ENCODE measurements at places on chromosomes 1 and 21.

DNA sequence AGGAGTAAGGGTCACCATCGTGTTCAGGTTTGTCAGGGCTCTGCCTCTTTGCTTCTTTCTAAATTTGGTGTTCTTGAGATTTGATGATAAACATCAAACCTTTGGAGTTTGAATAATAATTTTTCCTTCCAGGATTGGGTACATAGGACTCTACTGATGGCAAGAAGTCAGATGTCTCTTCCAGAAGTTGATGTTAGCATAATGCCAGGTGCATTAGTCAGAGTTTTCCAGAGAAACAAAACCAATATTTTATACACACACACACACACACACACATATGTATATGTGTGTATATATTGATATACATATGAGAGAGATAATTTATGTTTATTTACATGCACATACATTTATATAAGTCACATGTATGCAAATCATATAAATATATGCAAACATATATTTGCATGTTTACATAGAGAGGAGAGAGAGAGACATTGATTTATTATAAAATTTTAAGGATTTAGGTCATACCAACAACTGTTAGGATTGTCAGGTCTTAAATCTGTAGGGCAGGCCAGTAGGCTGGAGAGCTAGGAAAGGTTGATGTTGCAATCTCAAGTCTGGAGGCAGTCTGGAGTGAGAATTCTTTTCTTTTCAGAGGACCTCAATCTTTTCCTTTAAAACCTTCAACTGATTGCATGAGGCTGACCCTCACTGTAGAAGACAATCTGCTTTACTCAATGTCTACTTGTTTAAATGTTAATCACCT lies 199.2 kb downstream of the HLX start:
- DNase-seq = no peak

GRCh38 chr1:114369930-114370329 lies 141.1 kb downstream of the TRIM33 start:
- DNase-seq = no peak

DNA sequence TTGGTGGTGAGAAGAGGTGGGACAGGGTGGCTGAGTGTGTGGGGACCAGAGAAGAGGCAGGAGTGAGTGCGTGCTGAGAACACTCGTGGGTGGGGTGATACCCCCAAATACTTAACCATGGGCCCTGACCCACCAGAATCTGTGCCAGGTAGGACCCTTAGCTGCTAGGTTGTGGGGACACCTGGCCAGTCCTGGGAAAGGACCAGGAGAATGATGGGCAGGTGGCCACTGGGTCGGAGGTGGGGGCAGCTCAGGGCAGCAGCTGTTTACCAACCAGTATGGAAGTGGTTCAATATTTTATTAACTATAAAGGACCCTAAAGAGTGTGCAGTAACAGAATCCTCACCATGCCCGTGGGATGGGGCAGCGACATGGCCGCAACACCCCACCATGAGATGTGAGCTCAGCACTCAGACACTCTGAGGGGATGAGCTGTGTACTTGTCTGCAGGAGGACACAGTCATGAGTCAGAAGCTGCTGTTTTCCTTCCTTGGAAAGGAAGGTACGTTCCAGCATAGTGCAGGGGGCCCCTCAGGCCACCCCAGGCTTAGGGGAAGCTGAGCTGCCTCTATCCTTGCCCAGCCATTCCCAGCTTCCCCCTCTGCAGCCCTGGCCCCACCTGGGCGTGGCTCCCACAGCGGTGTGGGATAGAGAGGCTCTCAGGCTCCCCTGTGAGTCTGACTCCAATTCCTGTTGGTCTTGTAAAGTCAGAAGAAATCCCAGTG lies 25.4 kb downstream of the TEX35 start:
- no peak for DNase-seq

DNA sequence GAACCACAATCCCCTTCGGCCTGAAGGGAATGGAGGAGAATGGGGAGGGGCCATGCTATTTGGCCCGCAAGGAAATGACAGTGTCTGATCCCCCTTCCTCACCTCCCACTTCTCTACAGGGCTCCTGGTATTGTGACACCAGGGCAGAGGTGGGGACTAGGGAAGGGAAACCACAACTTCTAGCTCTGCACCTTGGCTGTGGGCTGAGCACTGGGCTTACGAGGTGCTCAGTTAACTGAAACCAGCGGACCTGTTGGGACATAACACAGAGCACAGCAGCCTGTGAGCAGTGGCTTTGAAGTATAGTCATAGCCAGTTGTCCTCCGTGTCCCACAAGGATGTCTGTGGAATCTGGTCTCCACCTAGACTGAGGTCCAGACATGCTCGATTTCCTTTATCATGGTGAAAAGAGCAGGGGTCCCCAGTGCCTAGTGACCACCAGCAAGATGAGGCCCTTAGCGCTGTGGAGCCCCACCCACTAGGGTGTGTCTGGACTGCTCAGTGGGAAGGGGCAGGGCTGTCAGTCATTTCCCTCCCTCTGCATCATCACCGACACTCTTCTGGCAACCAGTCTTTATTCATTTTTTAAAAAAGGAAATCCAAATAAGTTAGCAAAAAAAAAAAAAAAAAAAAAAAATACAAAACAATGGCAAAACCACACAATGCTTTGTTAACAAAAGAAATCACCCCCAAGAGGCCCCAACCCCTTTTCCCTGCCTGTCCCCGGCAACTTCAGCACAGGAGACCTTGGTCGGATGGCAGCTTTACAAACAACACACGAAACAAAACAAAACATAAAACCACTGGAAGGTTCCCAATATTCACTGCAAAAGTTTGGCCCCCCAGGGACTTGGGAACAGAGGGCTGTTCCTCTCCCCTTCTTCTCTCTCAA lies 3.0 kb downstream of the MYOG start:
- no peak for DNase-seq

DNA sequence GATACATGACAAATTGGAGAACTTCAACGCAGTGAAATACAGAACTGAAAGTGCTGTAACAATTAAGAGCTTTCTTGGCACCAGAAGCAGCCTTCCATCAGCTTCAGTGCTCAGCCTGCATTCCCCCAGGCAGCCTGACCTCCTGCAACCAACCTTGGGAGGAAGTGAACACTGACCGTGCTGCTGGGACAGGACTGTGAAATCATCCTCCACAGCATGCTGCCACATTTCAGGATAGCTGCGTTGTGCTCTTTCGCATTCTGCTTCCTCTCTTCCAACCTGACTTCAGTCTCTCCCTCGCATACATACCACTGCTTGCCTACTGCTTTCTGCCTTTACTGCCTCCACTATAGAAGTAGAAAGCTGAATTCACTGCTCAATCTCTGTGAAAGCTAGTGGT lies 388.6 kb downstream of the RWDD3 start:
- no peak for DNase-seq

DNA sequence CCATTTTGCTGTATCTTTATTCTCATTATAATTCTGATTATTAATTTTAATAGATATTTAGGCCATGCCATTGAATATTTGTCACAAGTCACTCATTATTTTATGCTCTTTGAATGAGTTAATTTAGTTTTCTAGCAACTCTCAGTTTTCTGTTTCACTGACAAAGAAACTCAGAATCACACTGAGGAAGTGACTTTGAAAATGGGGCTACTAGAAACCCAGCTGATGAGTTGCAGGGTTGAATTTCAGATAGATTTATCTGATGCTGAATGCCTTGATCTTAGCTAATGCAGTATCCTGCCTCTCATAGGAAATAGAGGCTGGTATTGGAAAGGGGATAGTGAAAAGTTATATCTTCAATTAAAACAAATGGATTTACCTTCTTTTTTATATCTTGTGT lies 67.4 kb upstream of the PLA2G4A start:
- DNase-seq = no peak

Measured in SW480 (cell line).